ENCODE measurements at places on chromosomes 2 and 18. TPM values are rescaled to one million over a fixed set of nuclear protein-coding genes. Genes with fewer than 3 reads are reported as not detected.

Gene FANCL
- polyA plus RNA-seq = not detected

Gene DSG1
- polyA plus RNA-seq = not detected

Gene GAL3ST2
- polyA plus RNA-seq = not detected

Gene ICOS
- polyA plus RNA-seq = not detected

Gene HRH4
- 0.18 TPM for polyA plus RNA-seq

Gene AKAIN1
- not detected for polyA plus RNA-seq

Gene POTEJ
- polyA plus RNA-seq = not detected

Gene COL5A2
- polyA plus RNA-seq = 950 TPM

Gene SLC19A3
- 0.87 TPM for polyA plus RNA-seq

Gene SCN9A
- polyA plus RNA-seq = 6.2 TPM

Gene CHRND
- 182 TPM for polyA plus RNA-seq

Gene MAP2
- polyA plus RNA-seq = not detected

Gene SFTPB
- not detected for polyA plus RNA-seq

Gene UBE2F
- 40.8 TPM for polyA plus RNA-seq

Gene MC5R
- 0.95 TPM for polyA plus RNA-seq

Gene UGT1A4
- polyA plus RNA-seq = not detected

DNA sequence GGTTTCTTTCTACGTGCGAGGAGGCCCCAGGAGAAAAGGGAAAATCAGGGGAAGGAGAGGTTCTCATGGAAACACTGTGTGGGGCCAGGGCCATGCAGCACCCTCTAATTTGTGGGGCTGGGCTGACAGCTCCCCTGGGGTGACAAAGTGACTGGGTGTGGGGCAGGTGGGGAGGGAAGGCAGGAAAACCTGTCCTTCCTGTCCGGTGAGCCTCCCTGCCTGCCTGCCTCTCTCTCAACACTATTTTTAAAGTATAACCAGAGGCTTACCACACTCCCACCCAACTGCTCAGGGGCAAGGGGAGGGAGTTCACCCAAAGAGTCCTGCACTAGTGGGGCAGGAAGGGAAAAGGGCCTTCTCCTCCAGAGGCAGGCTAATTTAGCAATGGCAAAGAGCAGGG lies 10.5 kb upstream of the EPAS1 start:
- no peak for DNase-seq

DNA sequence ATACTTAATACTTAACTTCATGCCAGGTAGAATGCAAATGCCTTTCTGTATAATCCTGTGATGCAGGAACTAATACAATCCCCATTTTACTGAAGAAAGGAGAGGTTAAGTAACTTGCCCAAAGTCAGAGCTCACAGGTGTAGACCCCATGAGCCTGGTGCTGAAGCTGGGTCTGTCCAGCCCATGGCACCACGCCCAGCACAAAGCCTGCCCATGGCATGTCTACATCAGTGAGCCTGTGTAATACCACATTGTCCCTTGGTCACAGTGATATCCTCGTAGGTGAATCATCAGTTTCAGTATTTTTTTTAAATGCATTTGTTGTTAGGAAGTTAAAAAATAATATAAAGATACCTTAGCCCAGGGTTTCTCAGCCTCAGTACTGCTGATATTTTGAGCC lies 69.9 kb upstream of the MCFD2 start:
- no peak for DNase-seq

DNA sequence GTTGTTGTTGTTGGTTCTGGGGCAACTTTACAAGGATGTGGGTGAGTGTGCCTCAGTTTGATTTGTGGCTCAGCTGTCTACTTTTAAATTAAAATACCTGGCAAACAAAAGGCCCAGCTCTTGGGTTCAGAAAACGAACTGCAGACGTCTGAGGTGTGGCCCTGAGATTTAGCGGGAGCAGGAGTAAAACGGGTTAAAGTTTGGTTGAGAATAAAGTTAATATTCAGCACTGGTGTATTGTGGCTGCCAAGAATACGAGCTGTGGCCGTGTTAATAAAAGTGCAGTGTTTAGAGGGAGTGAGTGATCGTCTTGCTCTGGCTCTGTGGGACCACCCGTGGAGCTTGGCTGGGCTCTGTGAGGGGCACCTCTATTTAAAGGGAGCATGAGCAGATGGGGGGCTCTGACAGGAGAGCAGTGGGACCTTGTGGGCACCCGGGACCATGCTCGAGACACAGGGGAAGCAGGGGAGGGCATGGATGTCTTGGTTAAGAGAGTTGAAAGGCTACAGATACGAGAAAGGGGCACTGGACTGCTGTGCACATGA lies 80.3 kb downstream of the VAPA start:
- DNase-seq = no peak

- no peak for DNase-seq
Observed at GRCh38 chr2:237686659-237687136, 59.3 kb downstream of the LRRFIP1 start.

- no peak for DNase-seq
Observed at GRCh38 chr2:46647766-46648742, 168.7 kb downstream of the TMEM247 start.

GRCh38 chr2:237322564-237322963 lies 91.4 kb downstream of the COL6A3 start:
- DNase-seq = no peak

DNA sequence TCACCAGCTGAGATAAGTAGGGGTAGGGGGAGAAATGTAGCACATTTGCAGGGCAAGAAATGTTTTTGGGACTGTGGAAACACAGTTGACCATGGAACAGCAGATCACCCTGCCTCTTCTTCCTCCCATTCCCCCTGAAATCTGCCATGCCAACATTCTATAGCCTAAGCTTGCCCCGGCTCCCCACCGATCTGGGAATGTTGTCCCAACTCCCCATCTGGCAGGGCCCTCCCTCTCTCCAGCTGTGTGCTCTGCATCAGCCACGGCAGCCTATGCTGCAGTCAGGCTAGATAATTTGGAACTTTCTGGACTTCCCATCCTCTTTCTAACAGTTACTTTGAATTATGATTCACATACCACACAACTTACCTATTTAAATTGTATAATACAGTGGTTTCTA lies 425.1 kb upstream of the RAB6C start:
- DNase-seq = no peak

DNA sequence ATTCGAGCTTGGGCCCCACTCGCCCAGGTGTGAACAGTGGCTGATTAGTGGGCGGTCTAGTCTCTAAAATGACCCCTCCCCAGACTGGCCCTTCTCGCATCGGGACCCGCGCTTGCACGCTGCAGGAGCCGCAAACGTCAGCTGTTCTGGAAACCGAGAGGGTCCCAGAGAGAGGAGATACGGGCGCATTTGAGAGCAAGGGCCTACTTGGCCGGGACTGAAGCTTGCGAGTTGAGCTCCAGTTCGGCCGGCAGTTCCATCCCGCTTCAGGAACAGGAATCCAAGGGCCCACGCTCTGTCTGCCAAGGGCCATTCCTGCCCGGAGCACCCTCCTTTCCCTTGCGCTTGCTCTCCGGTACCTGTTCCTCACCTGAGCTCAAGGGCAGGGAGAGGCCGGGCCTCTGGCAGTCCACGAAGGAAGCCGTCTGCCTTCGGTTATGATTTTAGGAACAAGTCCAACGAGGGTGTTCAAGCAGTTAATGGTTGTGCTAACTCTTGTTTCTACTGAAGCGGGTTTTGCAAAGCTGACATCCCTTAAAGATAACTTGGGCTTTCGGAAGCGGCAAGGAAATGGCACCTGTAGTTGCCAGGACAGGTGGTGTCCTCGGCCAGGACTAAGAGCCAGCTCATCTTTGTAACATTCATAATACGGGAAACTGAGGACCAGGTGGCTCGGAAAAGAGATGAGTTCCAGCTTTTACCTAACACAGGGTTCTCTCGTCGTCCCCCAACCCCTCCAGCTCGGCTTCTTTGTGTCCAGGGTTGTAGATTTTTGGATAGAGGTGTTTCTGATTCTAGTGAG lies 3.9 kb upstream of the DLX1 start:
- DNase-seq = no peak

- DNase-seq = no peak
Observed at GRCh38 chr18:32459361-32460101, 11.2 kb downstream of the GAREM1 start.

- no peak for DNase-seq
Observed at GRCh38 chr2:40680547-40680946, 228.7 kb upstream of the SLC8A1 start.

- DNase-seq = no peak
Observed at GRCh38 chr2:10214179-10214578, 88.5 kb upstream of the HPCAL1 start.

DNA sequence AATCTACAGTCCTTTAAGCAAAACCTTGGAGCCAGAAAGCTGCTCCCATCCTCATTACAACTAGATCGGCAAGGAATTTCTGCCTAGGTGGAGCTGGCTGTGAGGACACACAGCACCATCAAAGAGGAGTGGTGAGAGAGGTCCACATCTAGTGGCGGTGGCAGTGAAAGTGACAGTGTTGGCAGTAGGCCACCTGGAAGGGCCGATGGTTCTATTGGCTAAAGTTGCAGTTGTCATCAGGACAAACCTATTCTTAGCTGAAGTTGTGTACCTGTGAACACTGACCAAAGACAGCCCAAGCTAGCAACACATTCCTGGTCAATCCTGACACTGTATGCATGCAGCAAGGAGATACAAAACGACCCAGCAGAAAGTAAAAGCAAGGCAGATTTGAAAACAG lies 218.1 kb upstream of the CHAC2 start:
- DNase-seq = no peak

DNA sequence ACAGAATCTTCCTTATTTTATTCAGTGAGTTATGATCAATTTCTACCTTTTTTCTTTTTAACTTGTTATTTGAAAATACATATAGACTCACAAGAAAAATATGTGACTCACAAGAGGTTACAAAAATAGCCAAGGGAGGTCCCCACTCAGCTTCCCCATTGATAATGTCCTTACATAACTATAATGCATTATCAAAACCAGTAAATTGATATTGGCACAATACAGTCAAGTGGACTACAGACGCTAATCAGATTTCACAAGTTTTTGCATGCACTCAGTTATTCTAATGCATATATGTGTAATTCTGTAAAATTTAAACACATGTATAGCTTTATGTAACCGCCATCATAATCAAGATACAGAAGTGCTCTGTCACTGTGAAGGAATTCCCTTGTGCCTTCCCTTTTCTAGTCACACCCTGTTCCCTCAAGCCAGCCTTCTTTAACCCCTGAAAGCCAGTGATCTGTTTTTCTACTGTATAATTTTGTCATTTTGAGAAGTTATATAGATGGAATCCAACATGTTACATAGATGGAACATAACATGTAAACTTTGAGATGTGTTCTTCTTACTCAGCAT lies 118.4 kb downstream of the ALMS1 start:
- DNase-seq = no peak

- DNase-seq = peak; percentile 91
Observed at GRCh38 chr2:85221067-85221691, 88.0 kb downstream of the TCF7L1 start.

DNA sequence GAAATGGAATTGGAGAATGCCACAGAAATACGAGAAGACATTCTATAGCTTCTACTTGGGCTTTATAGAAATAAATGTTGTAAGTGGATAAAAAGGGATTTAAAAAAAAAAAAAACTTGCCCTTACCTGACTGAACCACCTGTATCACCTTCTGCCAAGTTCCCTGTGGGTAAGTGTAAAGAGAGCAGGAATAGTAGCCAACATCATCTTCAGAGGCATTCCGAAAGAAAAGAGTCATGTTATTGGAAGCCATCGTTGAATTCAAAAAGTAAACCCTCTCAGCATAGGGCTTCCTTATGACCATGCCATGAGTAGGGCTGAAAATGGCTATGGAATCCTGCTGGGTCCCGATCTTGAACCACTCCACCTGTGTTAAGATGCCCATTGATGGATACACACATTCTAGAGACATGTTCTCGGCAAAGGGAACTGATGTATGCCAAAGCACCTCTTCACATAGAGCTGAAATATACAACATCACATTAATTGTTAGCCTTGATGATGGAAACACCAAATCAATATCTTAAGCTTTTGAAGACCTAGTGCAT lies 991 bp downstream of the CD226 start:
- DNase-seq = no peak

DNA sequence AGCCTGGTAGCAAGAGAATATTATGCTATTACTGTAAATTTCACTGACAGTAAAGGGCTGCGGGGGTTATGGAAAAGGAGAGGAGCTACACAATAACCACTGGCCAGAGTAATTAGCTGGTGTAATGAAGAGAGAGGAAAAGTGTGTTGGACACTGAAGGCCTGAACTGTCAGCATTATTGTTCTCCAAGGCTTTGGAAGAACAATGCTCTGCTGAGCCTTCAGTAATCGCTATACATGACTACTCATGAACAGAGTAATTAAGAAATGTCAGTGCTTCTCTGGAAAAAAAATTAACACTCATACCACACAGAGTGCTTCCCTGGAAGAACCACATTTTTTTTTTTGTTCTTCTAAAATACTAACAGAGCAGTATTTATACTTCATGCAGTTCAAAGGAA lies 931.3 kb downstream of the CPS1 start:
- DNase-seq = no peak

DNA sequence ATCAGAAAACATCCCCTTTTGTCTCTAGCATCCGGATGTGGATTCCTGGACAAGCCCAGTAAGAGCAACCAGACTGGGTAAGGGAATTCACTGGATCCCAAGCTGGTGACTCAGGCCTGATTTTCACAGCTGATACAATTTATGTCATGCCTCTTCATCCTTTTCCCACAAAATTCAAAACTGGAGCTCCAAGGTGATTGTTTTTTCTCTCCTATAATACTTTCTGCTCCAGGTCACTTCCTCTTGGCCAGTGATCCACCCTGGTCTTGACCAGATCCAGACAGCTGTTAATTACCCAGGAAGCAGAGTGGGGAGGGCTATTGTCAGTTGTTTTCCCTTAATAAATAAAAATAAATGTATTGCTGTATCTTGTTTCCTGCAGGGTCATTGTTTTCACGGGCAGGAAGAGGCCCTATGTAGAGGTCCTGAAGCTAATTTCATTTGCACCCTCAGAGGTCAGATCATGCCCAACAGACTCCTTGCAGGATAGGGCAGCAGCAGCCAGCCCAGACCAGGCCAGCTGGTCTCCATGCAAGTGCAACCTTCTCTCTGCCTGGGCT lies 57.6 kb downstream of the EVA1A start:
- no peak for DNase-seq

DNA sequence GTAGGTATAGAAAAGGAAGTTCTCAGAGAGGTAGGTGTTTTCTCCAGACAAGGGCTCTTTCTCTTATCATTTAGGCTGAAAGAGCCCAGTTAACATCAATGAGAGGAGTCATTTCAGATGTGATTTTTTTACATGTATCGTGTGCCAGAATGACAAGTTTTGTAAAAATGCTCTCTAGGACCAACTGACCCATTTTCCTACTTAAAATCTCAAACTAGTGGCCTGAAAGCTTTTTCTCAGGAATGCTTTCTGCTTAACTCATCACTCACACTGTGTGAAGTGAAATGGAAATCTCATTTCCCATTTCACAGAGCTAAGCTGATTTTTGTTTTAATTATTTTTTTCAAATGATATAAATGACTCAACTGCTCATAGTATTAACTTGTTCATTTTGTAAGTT lies 128.7 kb upstream of the CYP26B1 start:
- no peak for DNase-seq

DNA sequence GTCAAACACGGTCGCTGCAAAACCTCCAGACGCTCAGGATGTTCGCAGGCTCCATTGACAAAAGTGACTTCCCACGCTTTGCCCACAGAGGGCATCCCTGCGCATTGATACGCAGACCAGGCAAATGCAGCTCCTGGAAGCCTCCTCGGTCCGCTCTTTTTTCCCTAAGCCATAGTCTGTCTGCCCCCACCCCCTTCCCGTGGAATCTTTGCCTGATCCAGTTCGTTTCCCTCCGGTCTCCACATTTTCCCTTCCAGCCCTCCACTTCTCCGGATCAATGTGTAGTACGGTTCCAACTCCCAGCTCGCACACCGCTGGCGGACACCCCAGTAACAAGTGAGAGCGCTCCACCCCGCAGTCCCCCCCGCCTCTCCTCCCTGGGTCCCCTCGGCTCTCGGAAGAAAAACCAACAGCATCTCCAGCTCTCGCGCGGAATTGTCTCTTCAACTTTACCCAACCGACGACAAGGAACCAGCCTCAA lies at the start of gene DCC:
DCC (plus strand) TSS at position 307 of the 481 bp plus-strand sequence. CDS start 591 bp downstream, outside the sequence.
- peak; percentile 17 for DNase-seq
